ENCODE measurements at places on chromosomes 1 and 21.

DNA sequence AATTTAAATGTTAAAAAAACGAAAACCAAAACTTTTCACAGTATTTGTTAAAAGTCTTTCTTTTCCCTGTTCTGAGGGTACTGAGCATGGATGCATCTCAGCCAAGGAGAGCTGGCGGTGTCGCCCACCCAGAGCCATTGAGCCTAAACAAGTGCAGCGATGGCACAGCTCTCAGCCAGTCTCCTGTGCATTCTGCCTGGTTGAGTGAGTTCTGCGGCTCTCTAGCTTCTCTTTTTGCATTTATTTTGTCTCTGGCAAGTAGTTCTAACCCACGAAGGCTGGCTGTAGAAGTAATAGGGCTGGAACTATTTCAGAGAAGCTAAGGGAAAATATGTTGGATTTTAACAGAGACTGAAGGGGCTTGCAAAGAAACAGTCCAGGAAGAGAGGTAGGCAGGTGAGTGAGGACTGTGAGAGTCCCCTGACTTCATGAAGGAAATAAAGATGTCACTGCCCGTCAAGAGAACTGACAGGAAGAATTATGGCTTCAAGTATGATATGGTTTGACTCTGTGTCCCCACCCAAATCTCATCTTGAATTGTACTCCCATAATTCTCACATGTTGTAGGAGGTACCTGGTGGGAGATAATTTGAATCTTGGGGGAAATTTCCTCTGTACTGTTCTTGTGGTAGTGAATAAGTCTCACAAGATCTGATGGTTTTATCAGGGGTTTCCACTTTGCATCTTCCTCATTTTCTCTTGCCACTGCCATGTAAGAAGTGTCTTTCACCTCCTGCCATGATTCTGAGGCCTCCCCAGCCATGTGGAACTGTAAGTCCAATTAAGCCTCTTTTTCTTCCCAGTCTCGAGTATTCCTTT lies 35.7 kb upstream of the LIN9 start:
- DNase-seq = no peak

DNA sequence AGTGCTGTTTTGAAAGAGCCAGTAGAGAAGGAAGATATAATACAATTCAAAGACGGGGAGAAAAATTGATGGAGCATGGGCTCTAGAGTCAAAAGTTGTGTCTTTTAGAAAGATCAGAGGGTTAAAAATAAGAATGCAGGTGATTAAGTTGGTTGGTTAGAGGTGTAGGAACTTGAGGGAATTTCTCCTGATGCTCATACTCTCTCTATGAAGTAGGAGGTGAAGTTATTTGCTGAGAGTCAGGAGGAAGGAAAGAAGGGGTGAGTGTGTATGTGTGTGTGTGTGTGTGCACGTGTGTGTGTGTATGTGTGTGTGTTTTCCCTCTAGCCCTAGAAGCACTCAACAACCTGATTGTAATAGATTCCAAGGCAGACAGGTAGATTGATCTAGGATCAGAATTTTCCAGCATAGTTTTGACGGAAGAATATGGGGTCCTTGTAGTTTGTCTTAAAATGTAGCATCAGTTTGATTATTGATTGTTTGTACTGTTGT lies 88.3 kb upstream of the MACF1 start:
- DNase-seq = no peak

- DNase-seq = no peak
Observed at GRCh38 chr1:53001128-53001527, 60.9 kb upstream of the PODN start.

DNA sequence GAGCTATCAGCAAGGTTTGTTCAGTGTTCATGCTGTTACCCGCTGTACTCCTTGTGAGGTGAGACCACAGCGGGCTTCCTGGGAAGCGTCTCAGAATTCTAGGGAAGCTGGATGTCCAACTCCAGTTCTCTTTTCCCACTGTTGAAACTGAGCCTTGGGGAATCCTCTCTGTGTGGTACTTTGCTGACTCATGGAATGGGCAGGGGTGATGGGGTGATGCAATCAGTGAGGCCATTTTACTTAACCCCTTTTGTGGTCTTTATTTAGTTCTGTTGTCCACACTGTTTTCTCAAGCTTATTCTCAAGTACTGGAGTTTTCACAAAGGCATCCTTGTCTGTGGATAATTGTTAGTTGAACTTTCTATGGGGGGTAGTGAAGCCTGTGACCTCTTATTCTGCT lies 42.6 kb downstream of the ACKR1 start:
- DNase-seq = no peak

DNA sequence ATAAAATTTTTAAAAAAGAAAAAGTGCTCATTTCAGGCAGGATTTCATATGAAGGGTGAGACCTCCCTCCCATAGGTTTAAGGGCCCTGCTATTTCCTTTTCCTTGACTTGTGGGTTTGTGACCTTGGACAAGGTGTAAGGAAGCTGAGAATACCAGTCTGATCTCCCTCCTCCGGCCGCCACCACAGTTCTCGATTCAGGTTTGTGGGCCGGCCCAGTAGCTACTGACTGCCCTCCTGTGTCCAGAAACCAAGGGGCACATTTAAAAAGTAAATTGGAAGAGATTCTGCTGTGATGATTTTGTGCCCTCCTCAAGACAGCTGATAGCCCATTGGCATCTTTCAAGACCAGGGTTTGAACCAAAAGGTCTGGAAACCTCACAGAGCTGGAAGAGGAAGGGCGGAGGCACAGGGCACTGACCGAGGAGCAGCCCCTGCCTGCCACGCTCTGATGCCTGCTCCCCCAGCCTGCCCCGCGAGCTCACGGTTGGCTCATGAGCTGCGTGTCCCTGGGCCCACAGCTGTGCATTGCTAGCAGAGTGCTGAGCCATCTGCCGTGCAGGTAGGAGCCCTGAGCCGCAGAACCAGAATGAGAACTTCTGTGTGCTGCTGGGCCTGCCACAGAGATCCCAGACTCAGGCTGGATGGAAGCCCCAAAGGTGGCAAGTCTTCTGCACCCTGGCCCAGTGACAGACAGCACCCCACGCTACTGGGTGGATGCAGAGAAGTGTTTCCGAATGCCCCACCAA lies 348.7 kb downstream of the NPHP4 start:
- DNase-seq = no peak

GRCh38 chr1:186997877-186998276 lies 169.1 kb downstream of the PLA2G4A start:
- DNase-seq = no peak

DNA sequence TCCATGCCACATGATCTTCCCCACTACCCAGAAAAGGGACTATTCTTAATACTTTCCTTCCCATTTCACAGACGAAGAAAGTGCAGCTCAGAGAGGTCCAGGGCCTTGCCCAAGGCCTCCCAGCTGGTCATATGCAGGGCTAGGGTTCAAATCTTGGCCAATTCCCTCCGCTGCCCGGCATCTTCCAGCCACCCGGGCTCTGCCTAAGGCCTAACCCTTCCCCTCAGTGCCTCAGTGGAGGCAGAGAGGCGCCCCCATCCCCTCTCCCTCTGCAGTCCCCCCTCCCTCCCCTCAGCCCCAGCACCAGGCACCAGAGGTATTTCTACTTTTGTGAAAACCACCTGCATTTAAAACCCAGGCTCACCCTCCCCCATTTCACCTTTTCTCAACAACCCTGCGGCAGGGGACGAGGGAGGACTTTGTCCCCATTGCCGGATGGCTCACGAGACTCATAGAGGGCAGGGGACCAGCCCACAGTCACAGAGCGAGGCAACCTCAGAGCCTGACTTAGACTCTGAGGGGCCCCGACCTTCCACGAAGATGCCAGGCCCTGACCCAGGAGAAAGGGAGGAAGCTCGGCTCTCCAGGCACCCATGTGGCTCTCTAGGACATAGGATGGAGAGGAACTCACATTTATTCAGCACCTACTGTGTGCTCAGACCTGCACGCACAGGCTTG lies 12.3 kb downstream of the LAPTM5 start:
- no peak for DNase-seq

GRCh38 chr1:211339631-211340041 lies 13.0 kb downstream of the TRAF5 start:
- no peak for DNase-seq

DNA sequence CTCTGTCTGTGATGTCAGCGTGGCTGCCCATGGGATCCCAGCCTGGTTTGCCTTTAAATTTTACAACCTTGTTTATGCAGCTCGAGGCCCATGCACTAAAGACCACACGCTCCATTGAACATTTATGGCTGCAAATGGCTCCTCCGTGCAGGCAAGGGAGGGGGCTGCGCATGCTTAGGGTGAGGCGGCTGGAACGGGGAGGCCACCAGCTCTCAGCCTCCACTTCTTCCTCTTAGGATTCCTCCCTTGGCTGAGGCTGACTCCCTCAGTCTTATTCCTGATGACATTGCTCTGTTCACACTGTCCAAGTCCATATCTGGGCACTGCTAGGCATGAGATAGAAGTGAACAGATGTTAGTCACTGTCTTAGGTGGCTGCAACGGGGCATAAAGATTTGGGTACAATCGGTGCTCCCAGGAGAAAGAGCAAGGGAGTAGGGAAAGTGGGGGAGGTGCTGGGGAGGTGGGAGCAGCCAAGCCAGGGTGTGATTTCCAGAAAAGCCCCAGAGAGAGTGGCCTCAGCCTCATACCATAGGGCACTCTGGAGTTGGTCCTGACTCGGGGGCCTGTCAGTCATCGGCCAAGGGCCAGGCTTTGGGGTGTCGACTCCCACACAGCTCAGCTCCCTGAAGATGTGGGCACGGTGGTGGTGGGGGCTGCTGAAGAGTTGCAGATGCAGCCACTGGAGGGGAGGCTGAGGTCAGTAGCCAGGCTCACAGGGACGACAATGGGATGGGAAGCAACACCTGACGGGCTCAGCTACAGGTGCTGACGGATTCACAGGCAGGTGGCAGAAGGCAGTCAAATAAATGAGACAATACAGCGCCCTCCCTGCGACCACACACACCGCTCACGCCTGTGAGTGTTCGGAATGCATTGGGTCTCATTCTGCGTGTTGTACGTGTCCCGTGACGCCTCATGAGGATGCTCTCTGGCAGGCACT lies 37.3 kb upstream of the ACTL8 start:
- DNase-seq = no peak

- DNase-seq = no peak
Observed at GRCh38 chr1:62841587-62842169, 57.7 kb downstream of the ATG4C start.

DNA sequence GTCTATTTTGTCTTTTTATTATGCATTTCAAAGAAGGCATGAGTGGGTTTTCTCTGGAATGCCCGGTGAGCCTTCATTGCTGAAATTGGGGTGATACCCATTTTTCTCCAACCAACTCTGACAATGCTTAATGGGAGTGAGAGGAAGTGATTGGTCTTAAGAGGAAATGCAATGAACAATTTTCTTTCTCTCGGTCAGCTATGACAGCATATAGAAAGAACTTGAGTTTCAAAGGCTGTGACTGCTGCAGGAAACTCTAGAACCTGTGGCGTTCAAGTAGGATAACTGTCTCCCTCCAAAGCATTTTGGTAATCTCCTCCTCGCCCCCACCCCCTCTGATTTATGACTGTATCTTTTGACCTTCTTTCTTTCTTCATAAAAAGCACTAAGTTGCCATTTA lies 155.9 kb downstream of the LYPLAL1 start:
- DNase-seq = no peak

GRCh38 chr21:26814386-26814785 lies 30.8 kb downstream of the ADAMTS1 start:
- DNase-seq = no peak

DNA sequence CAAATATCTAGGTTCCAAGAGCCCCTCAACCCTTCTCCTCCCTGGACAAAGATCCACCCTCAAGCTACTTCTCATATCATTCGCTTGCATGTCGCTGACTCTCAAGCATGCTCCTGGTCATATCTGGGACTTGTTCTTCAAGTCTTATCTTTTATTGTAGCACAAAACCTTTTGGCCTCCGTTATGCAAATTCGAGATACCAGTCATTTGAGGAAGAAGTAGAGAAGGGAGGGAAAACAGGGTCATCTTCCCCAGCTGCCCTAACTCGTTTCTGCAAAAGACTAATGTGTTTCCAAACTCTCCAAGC lies 63.8 kb upstream of the ETS2 start:
- DNase-seq = no peak

DNA sequence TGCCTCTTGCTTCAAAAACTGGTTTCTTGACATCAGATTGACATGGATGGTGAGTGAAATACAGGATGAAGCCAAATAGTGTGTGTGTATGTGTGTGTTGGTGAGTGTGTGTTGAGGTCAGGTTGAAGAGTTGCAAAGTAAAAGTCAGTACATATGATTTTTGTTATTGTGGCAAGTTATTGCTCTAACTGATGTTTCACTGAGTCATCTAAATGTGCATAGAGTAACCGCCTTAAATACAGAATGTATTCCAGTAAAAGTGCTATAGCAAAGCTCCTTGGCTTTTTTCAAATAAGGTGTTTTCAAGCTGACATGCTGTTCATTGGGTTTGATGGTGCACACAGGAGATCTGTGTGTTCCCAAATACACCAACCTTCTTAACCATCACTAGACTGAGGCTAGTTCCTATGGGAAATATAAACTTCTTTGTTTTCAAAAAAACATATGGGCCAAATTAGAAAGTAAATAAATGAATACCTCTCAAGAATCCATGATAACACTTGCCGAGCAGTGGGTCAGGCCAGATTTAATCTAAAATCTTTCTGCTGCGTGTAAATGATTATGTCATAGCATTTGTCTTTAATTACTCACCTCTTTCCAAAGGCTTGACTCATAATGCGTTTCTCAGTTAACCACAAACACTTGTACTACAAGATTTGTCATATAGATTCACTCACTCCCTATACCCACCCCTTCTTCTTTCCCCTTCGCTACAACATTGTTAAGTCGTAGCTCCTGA lies 151.1 kb downstream of the LYPLAL1 start:
- DNase-seq = no peak

GRCh38 chr1:111448482-111448917 lies 556 bp downstream of the WDR77 start:
- no peak for DNase-seq

- no peak for DNase-seq
Observed at GRCh38 chr21:14615359-14615974, 69.4 kb upstream of the SAMSN1 start.

DNA sequence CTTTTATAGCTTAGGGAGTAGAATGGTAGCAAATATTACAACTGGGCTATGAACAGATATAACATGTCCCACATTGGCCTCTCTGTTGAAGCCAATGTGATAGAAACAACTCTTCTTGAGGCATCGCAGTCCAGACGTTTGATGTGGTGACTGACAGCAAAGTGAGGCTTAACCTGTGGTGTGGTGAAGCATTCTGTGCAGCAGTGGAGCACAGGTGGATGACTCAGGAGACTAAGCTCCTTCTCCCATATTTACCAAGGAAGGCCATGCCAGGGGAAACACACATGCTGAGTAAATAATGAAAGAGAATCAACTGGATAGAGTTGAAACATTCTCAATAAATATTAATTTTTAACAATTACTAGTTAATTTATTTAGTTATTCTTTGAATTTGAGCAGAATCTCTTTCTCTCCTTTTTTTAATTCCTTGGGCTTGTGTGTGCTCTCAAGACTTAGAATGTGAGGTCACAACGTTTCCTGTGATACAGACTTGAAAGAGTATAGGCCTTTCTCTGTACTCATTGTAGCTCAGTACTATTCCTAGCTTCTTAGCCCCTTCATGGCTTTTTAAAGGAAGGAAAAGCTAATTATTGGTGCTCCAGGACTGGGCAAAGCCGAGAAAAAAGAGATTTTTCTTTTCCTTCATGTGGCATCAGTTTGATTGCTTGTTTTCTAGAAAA lies 17.6 kb downstream of the CRB1 start:
- no peak for DNase-seq

- DNase-seq = no peak
Observed at GRCh38 chr1:228149406-228150119, at the start of gene GJC2. GJC2 (plus strand) TSS chr1:228149930; CDS start chr1:228157759, 7,829 bp downstream.

GRCh38 chr1:70871790-70872189 lies 175.8 kb downstream of the PTGER3 start:
- DNase-seq = no peak

GRCh38 chr1:231395998-231396390 lies 26.1 kb downstream of the EGLN1 start:
- DNase-seq = no peak

GRCh38 chr1:113812661-113813135 lies 422 bp upstream of the RSBN1 start:
- DNase-seq = no peak
